Pons (tissue), 1 donor: ENCODE measurements at places on chromosomes 6 and 20.

GRCh38 chr6:28159029-28159607 is 17.4 kb downstream of the ZKSCAN8 start:
- DNase-seq: no peak

DNA sequence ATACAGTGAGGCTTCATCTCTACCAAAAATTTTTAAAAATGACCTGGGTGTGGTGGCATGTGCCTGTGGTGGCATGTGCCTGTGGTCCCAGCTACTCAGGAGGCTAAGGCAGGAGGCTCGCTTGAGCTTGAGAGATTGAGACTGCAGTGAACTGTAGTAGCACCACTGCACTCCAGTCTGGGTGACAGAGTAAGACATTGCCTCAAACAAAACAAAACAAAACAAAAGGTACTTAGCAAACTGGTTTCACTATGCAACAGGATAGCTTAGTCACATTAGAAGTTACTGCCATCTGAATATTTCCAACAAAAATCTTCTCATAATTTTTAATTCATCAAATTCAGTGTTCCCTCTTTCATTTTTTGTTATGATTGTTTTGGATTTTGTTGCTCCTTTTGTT is 137.9 kb downstream of the QRSL1 start:
- no peak for DNase-seq

DNA sequence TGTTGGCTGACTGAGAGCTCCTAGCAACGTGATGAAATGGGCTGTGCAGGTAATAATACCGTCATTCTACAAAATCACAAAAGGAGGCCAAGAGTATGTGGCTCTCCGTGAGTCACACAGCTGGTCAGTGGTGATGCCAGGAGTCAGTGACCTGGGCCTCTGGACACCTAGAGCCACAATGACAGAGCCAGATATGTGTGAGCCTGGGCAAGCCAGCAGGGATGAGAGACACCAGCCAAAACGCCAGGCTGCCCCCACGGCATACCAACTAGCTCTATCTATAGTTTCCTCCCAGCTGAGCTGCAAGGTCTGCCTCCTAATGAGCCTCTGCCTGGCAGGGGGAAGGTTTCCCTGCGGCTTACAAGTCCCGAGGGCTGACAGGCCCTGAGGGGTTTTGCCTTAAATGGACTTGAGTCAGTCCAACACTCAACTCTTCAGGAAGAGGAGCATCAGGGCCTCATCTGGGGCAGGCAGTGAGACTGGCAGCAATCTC is 70.0 kb downstream of the CPNE5 start:
- no peak for DNase-seq

DNA sequence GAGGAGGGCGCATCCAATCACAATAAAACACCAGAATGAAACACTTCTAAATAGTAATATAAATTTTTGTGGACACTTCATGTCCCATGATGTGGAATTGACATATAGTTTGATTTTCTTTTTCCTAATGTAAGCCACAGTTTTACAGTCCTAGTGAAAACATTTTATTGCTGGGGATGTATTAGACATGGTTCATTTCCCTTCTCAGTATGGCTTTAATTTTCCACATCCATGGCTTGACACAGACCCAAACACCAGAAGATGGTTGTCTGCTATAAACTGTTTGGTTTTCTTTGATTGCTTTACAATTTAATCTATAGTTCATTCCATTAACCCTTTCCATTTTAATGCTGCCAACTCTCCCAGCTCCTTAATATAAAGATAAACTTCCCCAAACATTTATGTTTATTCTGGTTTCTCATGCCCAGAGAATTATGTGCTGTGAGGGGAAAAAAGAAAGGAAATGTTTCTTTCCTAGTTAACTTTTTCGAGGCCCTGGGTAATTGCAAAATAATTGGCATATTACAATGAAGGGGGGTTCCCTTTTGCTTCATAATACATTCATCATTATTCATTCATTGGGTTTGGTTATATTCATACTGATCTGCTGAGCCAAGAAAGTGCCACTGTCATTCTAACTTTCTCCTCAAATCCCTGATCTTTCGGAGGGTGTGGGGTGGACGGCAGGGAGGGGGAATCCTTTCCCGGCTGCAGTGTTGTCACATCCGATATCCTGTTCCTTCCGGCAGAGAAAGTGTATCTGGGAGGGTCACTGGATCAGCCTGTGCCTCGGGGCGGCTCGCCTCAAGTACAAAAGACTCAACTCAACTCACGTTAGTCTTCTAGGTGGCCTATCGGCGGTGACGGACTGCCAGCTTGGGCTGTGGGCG is 127.6 kb upstream of the TFAP2D start:
- no peak for DNase-seq

- peak; percentile 26 for DNase-seq
Observed at GRCh38 chr6:167479901-167480648, 155.2 kb downstream of the TTLL2 start.

DNA sequence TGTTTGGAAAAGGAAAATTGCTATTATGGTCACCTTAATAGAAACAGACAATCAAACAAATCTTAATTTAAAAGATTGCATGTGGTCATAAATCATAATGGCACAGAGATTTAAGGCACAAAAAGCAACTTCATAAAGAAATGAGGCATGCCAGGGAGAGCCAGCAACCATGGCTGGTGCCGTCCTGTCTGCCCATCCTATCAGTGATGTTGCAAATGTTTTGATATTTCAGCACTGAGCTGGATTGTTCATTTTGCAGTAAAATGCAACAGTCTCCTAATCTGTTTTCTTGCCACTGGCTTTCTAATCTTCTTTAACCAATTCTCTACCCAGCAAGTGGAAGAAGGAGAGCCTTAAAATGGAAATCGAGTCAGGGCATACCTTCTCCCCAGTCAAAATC is 249.8 kb downstream of the SAMD5 start:
- DNase-seq: no peak

GRCh38 chr6:169222126-169222525 is 31.5 kb downstream of the THBS2 start:
- DNase-seq: no peak

- DNase-seq: no peak
Observed at GRCh38 chr6:116286773-116287358, 7.1 kb upstream of the TSPYL1 start.

GRCh38 chr6:3315841-3316240 is 57.1 kb downstream of the PSMG4 start:
- no peak for DNase-seq

DNA sequence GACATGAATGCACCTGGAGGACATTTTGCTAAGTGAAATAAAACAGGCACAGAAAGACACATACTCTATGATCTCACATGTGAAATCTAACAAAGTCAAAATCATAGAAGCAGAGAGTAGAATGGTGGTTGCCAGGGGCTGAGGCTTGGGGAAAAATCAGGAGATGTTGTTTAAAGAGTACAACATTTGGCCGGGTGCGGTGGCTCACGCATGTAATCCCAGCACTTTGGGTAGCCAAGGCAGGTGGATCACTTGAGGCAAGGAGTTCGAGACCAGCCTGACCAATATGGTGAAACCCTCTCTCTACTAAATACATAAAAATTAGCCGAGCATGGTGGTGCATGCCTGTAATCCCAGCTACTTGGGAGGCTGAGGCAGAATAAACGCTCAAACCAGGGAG is 26.0 kb upstream of the LOC128125822 start:
- DNase-seq: no peak

- DNase-seq: peak; percentile 68
Observed at GRCh38 chr20:237489-237888, 10.4 kb downstream of the DEFB129 start.

DNA sequence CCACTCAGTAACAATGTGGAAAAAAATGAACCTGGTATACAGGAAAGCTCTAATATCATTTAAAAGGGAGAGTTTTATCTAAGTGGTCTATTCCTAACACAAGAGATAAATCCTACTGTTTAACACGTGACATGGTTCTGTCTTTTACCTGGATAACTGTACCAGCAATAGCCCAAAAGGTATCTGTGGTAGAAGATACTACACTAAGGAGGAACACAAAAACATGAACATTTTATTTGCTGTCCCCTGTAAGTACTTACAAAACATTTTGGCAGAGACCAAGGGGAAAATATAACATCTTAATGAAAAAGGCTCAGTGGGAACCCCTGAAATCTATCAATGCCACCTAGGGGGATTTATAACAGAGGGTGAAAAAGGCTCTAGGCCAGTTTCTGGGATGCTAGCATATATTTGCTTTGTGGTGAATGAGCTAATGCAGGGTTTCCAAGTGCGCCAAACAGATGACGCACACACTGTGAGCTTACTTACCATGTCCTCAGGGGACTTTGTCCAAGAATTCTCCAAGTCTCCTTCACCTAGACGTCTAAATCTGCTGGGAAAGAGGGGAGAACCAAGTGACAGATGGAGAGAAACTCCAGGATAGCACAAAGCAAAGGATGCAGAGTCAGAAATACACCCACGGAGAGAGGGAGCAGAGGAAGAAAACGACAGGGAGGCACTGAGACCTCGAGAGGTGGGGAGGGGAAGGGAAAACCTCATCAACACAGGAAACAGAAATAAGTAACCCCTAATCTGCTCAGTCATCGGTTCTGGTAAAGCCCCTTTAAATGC is 147.9 kb upstream of the PRND start:
- peak; percentile 26 for DNase-seq

DNA sequence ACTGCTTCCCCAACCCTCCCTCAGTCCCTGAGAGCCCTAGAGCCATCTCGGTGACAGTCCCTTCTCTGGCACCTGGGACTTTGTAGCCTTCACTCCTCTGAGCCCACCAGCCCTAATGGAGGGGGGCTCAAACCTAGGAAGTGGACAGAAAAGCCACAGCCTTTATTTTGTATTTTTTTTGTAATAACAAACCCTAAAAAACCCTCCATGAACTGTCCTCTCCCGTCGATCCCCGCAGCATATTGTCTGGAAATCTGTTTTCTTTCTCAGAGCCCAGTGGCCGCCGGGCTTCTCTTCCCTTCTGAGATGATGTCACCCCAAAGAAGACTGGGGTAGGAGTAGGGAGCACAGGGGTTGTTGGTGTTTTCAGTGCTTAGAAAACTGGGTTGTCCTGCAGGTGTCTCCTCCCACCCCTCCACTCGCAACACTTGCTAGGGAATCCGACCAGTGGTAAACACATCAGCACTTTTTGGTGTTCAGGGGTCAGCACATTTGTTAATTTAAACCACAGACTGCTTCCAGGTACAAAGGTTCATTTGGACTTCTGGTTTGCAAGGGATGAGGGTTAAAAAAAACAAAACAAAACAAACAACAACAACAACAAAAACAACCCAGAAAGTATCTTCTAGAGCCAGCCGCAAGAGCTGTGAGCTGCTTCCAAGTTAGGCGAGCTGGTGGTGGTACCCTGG is 9.9 kb downstream of the PAX1 start:
- DNase-seq: no peak

- DNase-seq: peak; percentile 67
Observed at GRCh38 chr6:40308533-40309306, 278.4 kb downstream of the LRFN2 start.

DNA sequence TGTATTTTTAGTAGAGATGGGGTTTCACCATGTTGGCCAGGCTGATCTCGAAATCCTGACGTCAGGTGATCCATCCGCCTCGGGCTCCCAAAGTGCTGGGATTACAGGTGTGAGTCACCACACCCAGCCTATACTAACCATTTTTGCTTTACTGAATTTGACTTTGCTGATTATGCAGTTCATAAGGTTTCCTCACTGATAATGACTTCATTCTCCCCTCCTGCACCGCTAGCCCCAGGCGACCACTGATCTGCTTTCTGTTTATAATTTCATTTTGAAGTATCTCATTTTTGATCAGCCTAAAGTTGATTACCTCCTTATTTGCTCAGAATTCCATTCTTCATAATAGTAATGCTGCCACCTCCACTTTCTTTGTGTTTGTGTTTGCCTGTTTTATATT is 48.7 kb upstream of the FAM83D start:
- DNase-seq: no peak

DNA sequence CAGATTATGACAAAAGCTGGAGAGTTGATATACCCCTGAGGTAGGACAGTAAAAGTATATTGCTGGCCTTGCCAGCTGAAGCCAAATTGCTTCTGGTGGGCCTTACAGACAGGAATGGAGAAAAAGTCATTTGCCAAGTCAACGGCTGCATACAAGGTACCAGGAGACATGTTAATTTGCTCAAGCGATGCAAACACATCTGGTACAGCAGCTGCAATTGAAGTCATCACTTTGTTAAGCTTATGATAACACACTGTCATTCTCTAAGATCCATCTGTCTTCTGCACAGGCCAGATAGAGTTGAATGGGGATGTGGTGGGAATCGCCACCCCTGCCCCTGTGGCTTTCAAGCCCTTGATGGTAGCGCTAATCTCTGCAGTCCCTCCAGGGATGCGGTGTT is 40.4 kb upstream of the POPDC3 start:
- no peak for DNase-seq

GRCh38 chr6:113508249-113508648 is 348.9 kb upstream of the MARCKS start:
- DNase-seq: no peak

DNA sequence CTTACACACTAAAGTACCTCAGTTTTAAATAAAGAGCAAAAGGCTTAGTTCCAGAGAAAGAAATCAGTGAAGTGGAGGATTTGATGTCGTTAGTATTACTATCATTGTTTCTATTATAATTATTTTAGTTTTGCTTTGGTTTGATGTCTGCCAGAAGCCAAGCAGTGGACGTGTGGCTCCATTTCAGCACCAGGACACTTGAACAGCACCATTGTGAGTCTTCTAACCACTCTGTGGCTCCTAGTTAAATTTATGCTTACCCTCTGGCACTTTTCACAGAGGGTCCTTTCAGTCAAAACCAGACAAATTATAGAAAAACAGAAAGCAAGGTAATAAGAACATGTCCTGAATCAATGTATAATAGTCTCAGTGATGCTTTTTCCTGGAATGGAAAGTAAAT is 3.4 kb downstream of the COL9A1 start:
- DNase-seq: no peak

DNA sequence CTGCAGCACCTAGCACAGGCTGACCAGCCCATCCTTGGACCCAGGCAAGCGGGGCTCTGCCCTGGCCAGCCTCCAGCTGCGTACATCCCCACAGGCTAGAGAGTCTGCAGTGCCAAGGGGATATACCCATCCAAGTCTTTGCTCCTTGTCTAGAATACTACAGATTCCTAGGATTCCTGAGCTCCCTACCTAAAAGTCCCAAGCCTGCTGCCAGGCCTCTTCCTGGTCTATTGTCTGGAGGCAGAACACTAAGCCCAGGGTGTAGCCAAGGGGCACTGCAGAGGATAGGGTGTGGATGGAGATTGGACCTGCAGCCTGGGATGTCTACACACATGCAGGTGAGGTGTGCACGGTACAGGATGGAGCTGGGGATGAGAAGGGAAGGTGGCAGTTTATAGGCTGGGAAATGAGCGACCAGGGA is 90.0 kb upstream of the SIRPA start:
- no peak for DNase-seq

DNA sequence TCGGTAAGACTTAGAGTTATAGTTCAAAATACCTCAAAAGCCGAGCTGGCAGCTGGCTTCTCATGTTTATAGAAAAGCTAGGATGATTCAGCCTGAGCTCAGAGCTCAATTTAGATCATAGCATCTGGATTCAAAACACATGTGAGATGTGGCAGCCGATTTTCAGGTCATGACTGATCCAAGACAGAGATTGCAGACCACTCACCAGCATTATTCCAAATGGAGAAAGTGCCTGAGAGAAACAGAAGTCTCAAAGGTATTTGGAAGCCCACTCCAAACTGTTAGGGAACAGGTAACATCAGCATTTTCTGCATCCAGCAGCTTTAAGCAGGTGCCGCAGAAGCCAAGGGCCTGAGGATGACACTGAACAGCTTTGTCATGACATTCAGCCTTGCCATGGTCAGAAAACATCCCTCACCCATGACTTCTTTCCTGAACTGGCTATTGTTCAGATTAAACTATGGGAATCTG is 102.2 kb downstream of the BACH2 start:
- no peak for DNase-seq
